Substantia nigra (tissue), 51 donors: ENCODE measurements at places on chromosomes 1 and 21.

GRCh38 chr21:42056468-42056867 is 14.6 kb upstream of the UMODL1 start:
- DNase-seq, result no peak

DNA sequence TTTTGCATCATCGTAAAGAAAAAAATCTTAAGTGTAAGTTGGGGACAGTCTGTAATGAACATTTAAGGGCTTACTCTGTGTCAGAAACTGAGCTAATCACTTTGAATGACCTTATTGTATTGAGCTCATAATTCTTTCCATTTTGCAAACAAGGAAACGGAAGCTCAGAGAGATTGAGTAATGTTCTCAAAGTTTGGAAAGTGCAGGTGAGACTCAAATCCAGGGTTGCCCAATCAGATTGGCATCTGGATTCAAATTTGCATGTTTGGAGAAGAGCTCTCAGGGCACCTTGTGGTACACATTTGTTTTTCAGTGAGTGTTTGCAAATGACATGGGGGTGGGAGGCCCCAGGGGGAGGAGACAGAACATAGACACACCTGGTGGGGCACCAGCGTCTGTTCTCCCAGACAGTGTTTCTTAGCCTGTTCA is 8.0 kb downstream of the ALPL start:
- DNase-seq, result no peak

- no peak for DNase-seq
Observed at GRCh38 chr1:25834894-25835293, 15.1 kb downstream of the MTFR1L start.

DNA sequence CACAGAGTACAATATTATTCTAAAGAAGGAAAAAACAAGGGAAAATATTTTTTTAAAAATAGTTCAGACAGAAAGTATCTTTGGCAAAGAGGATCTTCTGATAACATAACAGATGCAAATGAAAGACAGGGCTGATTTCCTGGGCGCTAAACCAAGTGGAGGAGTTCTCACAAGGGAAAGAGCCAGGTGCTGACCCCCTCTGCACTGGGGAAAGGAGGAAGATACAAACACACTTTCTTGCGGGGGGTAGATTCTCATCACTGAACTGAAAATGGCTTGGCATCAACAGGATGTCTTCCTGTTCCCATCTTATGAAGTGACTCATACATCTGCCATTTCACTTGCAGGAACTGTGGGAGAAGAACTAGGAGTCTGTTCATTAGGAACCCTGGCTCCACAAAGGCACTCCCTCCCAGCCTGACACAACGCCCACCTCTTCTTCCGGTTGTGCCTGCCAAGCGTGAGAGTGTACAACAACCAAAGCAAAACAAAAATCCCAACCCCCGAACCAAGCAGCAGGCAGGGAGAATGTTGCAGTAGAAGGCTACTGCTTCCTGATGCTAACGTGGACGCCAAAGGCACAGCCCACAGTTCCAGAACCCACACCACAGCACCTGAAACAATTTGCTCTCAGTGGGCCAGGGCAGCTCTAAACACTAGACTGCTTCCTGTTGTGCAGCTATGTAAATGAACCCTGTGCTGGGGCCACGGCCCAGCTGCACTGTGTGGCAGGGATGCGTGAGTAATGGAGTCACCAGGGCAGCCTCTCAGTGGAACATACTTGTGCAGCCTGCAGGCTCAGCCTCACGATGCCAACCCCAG is 51.0 kb downstream of the GADD45A start:
- peak; percentile 15 for DNase-seq

- DNase-seq, result peak; percentile 74
Observed at GRCh38 chr1:212470059-212470458, 37.3 kb downstream of the NENF start.

DNA sequence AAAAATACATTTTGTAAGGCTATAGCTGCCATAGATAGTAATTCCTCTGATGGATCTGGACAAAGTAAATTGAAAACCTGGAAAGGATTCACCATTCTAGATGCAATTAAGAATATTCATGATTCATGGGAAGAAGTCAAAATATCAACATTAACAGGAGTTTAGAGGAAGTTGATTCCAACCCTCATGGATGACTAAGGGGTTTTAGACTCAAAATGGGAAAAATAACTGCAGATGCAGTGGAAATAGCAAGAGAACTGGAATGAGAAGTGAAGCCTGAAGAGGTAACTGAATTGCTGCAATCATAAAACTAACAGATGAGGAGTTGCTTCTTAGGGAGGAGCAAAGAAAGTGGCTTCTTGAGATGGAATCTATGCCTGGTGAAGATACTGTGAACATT is 230.8 kb downstream of the KCTD3 start:
- no peak for DNase-seq

DNA sequence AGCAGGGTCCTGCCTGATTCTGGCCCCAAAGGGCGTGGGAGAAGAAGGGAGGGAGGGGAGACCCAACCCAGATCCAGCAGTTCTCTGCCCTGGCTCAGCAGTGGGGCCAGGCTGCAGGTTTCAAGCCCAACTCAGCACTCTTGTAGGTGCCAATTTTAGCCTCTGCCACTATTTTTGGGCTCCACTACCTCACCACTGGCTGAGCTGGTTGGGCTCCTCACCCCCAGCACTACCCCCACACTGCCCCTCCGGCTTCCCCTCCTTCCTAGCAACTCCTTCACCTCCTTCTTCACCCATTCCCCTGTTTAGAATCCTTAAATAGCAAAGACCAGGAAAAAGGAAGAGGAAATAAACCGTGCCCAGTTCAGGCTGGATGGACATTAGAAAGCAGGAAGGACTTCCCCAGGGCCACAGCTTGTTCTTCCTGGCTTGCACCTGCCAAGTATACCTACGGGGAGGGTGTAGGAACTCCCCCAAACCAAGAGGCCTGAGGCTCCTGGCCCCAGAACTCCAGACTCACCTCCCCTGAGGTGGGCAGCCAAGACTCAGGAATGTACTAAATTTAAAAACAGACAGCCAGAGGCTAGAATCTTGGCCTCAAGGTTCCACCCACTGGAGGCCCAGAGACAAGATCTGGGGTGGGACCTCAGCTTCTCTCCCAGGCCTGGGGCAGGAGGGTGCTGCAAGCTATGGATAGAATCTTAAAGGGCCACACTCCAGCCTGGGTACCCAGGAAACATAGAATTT is 1.4 kb upstream of the ARHGEF2 start:
- DNase-seq, result no peak

DNA sequence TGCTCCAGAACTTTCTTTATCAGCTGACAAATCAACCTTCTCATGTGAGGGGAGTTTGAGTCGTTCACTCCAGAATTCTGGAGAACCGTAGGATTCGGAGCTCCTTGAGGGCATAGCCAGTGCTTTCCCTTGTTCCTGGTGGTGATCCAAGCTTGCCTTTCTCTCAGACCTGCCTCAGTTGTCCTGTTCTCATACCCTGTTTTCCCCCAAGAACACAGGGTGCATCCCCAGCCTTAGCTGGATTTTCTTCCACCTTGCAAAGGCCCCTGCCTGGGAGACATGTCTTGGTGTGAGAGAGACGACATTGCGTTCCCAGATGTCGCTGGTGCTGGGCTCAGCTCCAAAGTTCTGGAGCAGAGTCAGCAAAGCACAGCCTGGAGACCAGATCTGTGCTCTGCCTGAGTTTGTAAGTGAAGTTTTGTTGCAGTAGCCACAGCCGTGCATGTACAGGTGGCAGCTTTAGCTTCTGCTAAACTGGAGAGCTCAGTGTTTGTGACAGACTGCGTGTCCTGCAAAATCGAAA is 40.0 kb downstream of the ABCG1 start:
- DNase-seq, result no peak

DNA sequence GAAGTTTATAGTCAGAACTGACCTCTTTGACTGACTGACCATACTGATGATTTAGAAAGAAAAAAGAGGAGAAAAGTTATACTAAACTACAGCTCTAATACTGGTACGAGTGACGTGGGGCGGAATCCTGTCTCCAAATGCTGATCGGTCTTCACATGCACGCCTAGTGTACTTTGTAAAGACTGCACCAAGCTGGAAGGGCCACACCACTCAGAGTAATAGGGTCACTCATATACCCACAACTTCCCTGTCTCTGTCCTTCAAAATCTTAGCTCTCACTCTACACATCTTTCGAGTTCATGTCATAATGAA is 19.4 kb upstream of the GUCA2A start:
- no peak for DNase-seq

DNA sequence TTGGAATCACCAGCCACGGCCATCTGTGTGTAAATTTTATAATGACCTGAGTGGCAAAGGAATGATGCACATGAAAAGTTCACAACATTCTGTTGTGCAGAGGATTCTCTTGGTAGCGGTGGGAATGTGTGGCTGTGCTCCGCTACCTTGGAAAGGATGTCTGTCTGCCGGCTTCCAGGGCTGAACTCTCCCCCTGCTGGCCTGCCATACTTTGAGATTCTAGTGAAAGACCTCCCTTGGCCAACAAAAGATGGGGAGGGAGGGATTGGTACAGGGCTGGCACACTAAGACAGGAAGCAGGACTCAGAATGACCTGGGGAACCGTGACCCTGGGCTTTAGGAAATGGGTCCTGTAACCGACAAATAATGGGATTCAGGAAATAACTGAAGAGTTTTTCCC is 194.5 kb upstream of the PLD5 start:
- DNase-seq, result no peak

DNA sequence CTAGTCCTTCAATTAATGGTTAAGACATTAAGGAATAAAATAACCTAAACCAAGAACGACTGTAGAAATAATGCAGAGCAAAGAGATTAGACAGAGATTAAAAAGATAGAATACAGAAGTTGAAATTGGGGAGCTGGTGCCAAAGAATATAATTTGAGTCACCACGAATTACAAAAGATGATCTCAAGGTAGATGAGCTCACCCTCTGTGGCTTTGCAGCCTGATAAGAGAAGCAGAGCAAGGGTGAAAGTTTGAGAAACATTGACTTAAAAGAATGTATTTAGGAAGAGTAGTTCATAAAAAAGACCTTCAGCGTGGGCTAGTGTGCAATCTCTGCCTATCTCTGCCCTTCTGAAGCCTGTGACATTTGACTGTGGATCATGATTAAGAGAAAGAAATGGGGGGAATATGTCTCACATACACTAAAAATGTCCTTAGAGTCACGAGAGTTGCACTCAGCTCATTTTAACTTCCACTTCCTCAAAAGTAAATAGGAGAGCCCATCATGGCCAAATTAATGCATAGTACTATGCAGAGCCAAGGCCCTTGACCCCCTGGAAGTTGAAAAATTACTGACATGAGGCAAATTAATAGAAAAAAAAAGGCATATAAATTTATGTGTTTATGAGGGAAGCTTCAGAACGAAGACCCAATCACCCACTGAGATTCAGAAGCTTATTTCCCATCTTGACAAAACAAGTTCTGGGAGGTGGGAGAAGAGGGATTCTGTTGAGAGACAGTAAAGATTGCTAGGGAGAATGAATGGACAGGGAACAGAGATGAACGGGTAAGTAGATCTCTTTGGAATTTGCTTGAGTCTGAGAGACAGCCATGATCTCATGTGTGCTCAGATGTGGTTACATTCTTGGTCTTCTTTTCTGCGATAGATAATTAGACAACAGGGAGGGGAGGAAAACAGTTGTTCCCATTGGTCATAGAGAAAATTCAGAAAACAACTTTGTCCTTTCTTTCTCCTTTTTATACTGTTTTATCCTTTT is 395.4 kb upstream of the LRRC7 start:
- no peak for DNase-seq

DNA sequence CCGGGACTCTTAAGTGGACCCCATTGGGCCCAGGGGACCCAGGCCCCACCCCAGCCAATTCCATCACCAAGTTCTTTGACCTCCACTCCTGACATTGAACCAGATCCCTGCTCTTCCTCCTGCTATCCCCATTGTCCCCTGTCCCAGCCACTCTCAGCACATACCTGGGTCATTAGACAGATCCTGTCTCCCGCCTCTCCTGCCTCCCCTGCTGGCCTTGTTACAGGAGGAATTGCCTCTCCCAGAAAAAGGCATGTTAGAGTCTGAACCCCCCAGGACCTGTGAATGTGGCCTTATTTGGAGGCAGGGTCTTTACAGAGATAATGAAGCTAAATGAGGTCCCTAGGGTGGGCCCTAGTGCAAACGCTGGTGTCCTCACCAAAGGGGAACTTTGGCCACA is 301.9 kb downstream of the NPHP4 start:
- no peak for DNase-seq

DNA sequence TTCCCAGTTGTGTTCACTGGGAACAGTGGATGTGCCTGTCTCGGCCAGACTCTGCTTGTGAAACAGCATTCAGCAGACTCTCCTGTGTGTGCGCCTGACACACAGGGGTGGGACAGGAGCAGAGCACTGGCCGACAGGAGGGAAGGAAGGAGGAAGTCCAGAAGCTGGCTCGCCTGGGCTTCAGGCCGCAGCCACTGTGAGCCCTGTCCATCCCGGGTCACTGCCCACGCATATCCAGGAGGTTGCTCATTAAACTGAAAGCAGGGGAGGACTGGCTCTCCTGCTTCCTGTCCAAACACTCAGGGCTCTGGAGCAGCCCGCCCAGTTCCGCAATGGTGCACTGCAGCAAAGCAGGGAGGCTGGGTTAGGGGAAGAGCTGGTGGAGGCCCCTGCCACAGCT is 218.7 kb upstream of the VAMP3 start:
- no peak for DNase-seq

- DNase-seq, result no peak
Observed at GRCh38 chr1:209569455-209570207, 13.9 kb upstream of the CAMK1G start.

DNA sequence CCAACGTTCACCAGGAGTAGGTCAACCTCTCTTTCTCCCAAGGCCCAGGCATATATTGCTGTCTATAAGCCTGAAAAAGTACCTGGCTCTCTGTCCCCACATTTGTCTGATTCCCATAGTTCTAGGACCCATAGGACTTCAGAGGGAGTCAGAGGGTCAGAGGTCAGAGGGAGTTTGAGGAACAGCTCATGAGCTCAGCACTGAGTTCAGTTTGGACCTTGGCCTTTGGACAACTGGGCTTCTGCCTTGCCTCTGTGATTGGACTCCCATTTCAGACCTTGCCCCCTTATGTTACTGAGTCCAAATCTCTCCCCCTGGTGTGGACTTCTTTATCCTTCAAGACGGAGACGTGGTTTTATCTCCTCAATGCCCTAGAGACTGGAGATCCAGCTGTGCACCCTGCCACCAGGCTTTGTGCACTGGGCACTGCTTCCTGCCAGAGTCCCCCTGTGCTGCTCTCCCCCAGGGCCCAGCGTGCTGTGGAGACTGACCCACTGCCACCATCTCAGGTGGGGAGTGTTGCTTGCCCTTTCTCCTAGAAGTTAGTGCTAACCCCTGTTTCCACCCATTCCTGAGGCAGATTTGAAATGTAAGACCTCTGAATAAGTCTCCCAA is 3.2 kb downstream of the CTSE start:
- no peak for DNase-seq

DNA sequence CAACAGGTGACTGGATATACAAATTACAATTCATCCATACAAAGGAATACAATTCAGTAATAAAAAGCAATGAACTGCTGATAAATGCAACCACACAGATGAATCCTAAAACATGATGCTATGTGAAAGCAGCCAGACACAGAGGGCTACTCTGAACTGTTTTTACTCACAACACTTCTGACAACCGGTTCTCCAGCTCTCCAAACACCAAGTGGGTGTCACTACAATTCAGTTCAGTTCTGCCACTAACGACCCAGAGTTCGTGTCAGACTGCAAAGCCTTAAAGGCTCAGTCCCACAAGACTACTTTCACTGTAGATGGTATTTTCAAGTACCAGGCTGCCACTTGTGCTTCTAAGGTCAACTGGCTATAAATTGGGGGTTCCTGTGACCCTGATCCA is 119.4 kb downstream of the SLC16A1 start:
- no peak for DNase-seq

GRCh38 chr1:84704872-84705417 is 14.7 kb upstream of the SSX2IP start:
- DNase-seq, result no peak
